Purkinje cell (primary cell): ENCODE measurements at places on chromosomes 3 and 15. TPM values are rescaled to one million over a fixed set of nuclear protein-coding genes. Genes with fewer than 3 reads are reported as not detected.

The SMAD6 gene
- not detected in 2 replicates for polyA plus RNA-seq

The PIERCE2 gene
- polyA plus RNA-seq = 30.2 and 33.0 TPM in 2 replicates

The C2CD4A gene
- not detected in 2 replicates for polyA plus RNA-seq

The STARD5 gene
- not detected in 2 replicates for polyA plus RNA-seq

The QTRT2 gene
- 2.0 and 5.2 TPM in 2 replicates for polyA plus RNA-seq

The TMC3 gene
- polyA plus RNA-seq = not detected in 2 replicates
